Lower lobe of right lung (tissue), 2 donors: ENCODE measurements at places on chromosomes 3 and 15. TPM values are rescaled to one million over a fixed set of nuclear protein-coding genes. Genes with fewer than 3 reads are reported as not detected.

DNA sequence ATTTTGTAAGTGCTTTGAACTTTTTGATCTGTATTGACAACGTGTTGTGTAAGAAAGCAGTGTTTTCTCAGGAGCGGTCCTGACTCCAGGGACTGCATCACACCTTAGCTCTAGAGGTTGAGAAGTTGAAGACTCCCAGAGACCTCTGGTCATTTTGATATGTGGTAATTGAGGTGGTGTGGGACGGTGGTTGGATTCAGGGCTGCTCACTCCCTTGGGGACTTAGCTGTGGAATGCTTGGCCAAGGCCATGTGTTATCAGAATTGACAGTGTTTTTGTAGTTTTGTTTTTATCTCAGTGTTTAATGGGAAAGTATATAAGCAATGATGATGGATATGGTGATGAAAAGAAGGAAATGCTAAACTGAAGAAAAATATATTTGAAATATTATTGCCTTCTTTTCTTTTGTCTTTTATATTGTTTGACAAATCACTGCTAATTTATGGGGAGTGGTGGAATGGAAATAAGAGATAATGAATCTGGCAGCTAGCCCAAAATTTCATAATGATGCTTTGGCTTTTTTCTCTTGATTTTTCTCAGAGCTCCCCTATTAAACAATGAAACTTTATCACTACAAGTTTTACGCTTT, 16.0 kb downstream of the CMSS1 start:
- H3K4me3 ChIP-seq: no peak overlapping the region
- no peaks in the 10 kb centered on the region for H3K27me3 ChIP-seq
- H3K4me1 ChIP-seq: no peaks in the 10 kb centered on the region
- DNase-seq: no peak

- no peak for DNase-seq
- no peaks in the 10 kb centered on the region for H3K36me3 ChIP-seq
- H3K4me1 ChIP-seq: peaks cover 25% of the 10 kb centered on the region
- H3K4me3 ChIP-seq: no peak overlapping the region
- H3K27me3 ChIP-seq: no peaks in the 10 kb centered on the region
These were observed 10.0 kb downstream of the MYO5A start for GRCh38 chr15:52518487-52519371.

GRCh38 chr15:83372434-83372891, 74.7 kb upstream of the SH3GL3 start:
- H3K27me3 ChIP-seq: peaks cover 36% of the 10 kb centered on the region
- H3K36me3 ChIP-seq: no peaks in the 10 kb centered on the region
- no peak overlapping the region for H3K4me3 ChIP-seq
- DNase-seq: no peak
- H3K4me1 ChIP-seq: no peaks in the 10 kb centered on the region

GRCh38 chr15:69443032-69443611, 9.5 kb upstream of the RPLP1 start:
- no peaks in the 10 kb centered on the region for H3K27me3 ChIP-seq
- DNase-seq: no peak
- no peak overlapping the region for H3K27ac ChIP-seq

- H3K27me3 ChIP-seq: no peaks in the 10 kb centered on the region
- H3K4me1 ChIP-seq: peaks cover 15% of the 10 kb centered on the region
- no peak for DNase-seq
- H3K36me3 ChIP-seq: no peaks in the 10 kb centered on the region
- H3K27ac ChIP-seq: peak overlapping the region; percentile 37
These were observed 7.3 kb upstream of the ZBTB38 start for GRCh38 chr3:141360888-141361598.

GRCh38 chr3:193780810-193781478, 187.9 kb downstream of the OPA1 start:
- DNase-seq: peak; percentile 68
- peaks cover 23% of the 10 kb centered on the region for H3K27me3 ChIP-seq
- H3K4me3 ChIP-seq: no peak overlapping the region
- no peaks in the 10 kb centered on the region for H3K36me3 ChIP-seq
- H3K27ac ChIP-seq: no peak overlapping the region

DNA sequence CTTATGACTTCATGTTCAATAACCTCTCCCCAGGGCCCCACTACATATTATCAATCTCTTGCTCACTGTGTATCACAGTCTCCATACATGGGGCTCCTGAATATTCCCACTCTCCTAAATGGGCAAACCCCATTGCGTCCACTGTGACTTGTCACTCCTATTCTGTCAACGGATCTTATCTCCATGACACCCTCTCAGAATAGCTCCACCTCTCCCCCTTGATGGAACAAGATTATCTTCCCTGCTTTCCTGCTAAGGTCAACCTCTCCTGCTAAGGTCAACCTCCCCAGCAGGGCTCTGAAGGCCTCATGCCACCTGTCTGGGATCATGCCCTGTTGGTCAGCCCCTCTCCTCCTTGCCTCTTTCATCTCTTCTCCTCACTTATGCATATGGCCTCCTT, 1.8 kb downstream of the CLDN18 start:
- DNase-seq: no peak
- no peaks in the 10 kb centered on the region for H3K27me3 ChIP-seq
- H3K27ac ChIP-seq: peak overlapping the region; percentile 79
- peaks cover under 1% of the 10 kb centered on the region for H3K4me1 ChIP-seq

- no peaks in the 10 kb centered on the region for H3K4me1 ChIP-seq
- H3K27me3 ChIP-seq: no peaks in the 10 kb centered on the region
- H3K27ac ChIP-seq: no peak overlapping the region
- no peak overlapping the region for H3K4me3 ChIP-seq
- H3K36me3 ChIP-seq: no peaks in the 10 kb centered on the region
- no peak for DNase-seq
These were observed 56.4 kb downstream of the NEDD4 start for GRCh38 chr15:55937040-55937439.

DNA sequence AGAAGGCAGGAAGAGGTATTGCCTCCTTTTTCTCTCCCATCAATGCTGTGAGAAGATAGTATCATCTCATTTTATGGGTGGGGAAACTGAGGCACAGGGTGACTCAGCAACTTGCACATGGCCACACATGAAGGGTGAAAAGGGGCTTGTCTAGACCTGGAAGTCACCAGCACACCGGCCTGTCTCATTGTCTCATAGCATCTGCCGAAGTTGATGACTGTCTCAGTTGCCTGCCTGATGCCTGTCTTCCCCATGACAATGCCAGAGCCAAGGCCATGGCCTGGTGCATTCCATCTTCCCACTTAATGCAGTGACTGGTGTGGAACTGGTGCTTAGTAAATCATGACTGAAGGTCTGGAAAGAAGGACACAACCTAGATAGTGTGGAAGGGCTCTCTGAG, 27.9 kb upstream of the PRR23E start:
- peaks cover 4% of the 10 kb centered on the region for H3K27me3 ChIP-seq
- no peaks in the 10 kb centered on the region for H3K36me3 ChIP-seq
- no peak overlapping the region for H3K4me3 ChIP-seq

- no peak for DNase-seq
- H3K36me3 ChIP-seq: no peaks in the 10 kb centered on the region
- H3K27me3 ChIP-seq: no peaks in the 10 kb centered on the region
- H3K27ac ChIP-seq: no peak overlapping the region
- H3K4me3 ChIP-seq: no peak overlapping the region
- H3K4me1 ChIP-seq: peaks cover 4% of the 10 kb centered on the region
These were observed 27.1 kb downstream of the FILIP1L start for GRCh38 chr3:100087198-100087597.

- H3K36me3 ChIP-seq: peaks cover 26% of the 10 kb centered on the region
- H3K27me3 ChIP-seq: no peaks in the 10 kb centered on the region
- no peak overlapping the region for H3K4me3 ChIP-seq
- no peak overlapping the region for H3K27ac ChIP-seq
- no peaks in the 10 kb centered on the region for H3K4me1 ChIP-seq
- no peak for DNase-seq
These were observed 7.4 kb downstream of the NKIRAS1 start for GRCh38 chr3:23909341-23909740.

DNA sequence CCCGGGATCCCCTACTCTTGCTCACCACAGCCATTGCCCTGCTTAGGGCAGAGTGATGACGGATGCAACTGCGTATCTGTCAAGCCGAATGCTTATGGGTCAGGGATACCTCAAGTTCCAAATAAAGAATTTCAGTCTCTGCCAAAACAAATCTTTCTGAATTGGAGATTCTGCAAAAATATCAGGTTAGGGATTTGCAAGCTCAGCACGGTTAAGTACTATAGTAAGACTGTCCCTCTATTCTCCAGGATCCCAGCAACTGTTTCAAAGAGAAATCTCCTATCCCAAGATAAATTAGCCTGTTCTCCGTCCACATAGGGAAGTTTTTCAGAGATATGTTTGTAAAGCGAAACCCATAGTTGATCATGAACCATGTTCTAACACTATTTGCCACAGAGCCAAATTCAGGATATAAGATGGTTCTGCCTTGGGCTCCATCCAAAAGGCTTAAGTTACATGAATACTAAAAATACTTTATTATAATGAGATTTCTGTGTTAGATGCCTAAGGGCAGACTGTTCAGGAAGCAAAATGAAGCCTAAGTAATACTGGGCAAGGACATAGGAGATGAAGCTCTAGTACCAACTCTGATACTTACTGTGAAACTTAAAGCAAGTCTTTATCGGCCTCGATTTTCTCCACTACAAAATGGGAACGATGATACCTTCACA, 100.1 kb upstream of the LPP start:
- H3K4me3 ChIP-seq: no peak overlapping the region
- peaks cover 16% of the 10 kb centered on the region for H3K4me1 ChIP-seq
- H3K27ac ChIP-seq: no peak overlapping the region
- H3K27me3 ChIP-seq: no peaks in the 10 kb centered on the region
- H3K36me3 ChIP-seq: no peaks in the 10 kb centered on the region

DNA sequence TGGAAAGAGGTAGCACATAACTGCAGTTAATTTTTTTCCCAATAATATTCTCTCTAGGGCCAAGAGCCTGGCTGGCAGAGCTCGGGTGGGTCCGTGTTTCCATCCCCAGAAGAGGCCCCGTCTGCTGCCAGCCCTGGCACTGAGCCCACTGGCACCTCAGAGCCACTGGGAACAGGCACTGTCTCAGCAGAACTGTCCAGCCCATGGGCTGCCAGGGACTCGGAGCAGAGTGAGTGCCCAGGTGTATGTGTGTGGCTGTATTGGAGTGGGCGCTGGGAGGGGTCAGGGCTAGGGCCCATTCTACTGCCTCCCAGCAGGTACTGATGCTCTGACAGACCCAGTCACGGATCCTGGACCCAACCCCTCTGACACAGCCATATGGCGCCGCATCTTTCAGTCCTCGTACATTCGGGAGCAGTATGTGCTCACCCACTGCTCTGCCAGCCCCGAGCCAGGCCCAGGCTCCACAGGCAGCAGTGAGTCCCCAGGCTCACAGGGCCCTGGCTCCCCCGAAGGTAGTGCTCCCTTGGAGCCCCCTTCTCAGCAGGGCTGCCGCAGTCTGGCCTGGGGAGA, 8.9 kb downstream of the VWA5B2 start:
- H3K27ac ChIP-seq: no peak overlapping the region
- no peaks in the 10 kb centered on the region for H3K4me1 ChIP-seq
- H3K4me3 ChIP-seq: no peak overlapping the region
- peak; percentile 27 for DNase-seq
- peaks cover 15% of the 10 kb centered on the region for H3K36me3 ChIP-seq
- peaks cover 19% of the 10 kb centered on the region for H3K27me3 ChIP-seq

- peaks cover 76% of the 10 kb centered on the region for H3K36me3 ChIP-seq
- H3K4me1 ChIP-seq: no peaks in the 10 kb centered on the region
- H3K27me3 ChIP-seq: no peaks in the 10 kb centered on the region
- no peak overlapping the region for H3K4me3 ChIP-seq
- no peak overlapping the region for H3K27ac ChIP-seq
These were observed 54.6 kb downstream of the MCCC1 start for GRCh38 chr3:183044547-183045229.

- no peak overlapping the region for H3K27ac ChIP-seq
- DNase-seq: no peak
- H3K36me3 ChIP-seq: peaks cover 10% of the 10 kb centered on the region
These were observed 66.0 kb downstream of the MEIS2 start for GRCh38 chr15:37034392-37034791.

- H3K4me3 ChIP-seq: no peak overlapping the region
- H3K27ac ChIP-seq: no peak overlapping the region
- no peaks in the 10 kb centered on the region for H3K27me3 ChIP-seq
- no peaks in the 10 kb centered on the region for H3K36me3 ChIP-seq
These were observed 119.7 kb upstream of the THRB start for GRCh38 chr3:24614359-24614758.

- no peaks in the 10 kb centered on the region for H3K27me3 ChIP-seq
- no peak for DNase-seq
- no peak overlapping the region for H3K4me3 ChIP-seq
These were observed 240.5 kb upstream of the HES1 start for GRCh38 chr3:193895409-193895808.

DNA sequence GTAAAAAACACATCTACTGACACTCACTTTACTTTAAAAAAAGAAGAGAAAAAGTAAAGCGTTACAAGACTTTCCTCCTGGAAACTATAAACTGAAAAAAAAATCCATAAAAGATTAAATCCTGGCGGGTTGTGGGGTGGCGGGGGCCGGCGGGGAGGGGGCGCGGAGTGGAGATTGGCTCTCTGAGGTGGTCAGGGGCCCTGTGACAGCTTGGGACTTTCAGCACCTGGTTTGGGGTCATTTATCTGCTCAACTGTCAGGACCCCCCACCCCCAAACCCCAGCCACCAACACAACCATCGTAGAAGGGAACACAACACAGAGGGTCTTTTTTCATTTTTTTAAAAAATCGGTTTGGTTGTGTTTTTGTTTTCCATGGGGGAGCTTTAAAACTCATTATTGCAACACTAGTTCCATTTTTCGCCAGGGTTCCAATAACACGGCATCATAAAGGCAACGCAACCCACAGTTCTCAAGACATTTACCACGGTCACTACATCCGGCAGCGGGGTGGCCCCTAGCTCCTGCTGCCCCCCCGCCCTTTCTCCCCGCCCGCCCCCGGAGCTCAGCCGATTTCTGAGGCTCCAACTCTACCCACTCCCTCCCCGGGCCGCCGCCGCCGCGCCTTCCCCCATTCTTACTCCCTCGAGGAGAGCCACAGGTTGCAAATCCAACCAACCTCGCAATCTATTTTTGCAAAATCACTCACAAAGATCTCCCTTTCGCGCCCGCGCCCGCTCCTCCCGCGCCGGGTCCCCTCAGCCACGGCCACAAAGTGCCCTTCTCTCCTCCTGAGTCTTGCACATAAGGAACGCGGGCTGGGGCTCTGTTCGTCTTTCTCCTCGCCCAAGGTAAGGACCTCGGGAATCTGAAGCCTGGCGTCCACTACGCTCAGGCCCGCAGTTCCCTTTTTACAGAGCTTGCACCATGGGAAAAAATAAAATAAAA, 1.8 kb downstream of the BCL6 start:
- H3K4me3 ChIP-seq: peak overlapping the region; percentile 69
- H3K36me3 ChIP-seq: no peaks in the 10 kb centered on the region
- H3K4me1 ChIP-seq: peaks cover 56% of the 10 kb centered on the region
- H3K27me3 ChIP-seq: no peaks in the 10 kb centered on the region

GRCh38 chr15:58285921-58286278, 145.9 kb upstream of the LIPC start:
- H3K27me3 ChIP-seq: no peaks in the 10 kb centered on the region
- H3K27ac ChIP-seq: no peak overlapping the region
- H3K4me3 ChIP-seq: no peak overlapping the region
- no peaks in the 10 kb centered on the region for H3K4me1 ChIP-seq
- no peak for DNase-seq
- H3K36me3 ChIP-seq: no peaks in the 10 kb centered on the region

SLC51B gene
- 3.2 TPM for total RNA-seq

PAQR9 gene
- total RNA-seq: not detected

SLC22A13 gene
- 0.32 TPM for total RNA-seq

DLL4 gene
- 21.3 TPM for total RNA-seq

NRROS gene
- total RNA-seq: 20.7 TPM

FBN1 gene
- 75.3 TPM for total RNA-seq

TRIM69 gene
- 27.2 TPM for total RNA-seq

SLC35G2 gene
- 5.7 TPM for total RNA-seq

PCOLCE2 gene
- 41.0 TPM for total RNA-seq

CKMT1B gene
- 0.89 TPM for total RNA-seq

WDR93 gene
- 1.2 TPM for total RNA-seq

STRIT1 gene
- not detected for total RNA-seq
